ENCODE measurements at places on chromosomes 6 and 20.

DNA sequence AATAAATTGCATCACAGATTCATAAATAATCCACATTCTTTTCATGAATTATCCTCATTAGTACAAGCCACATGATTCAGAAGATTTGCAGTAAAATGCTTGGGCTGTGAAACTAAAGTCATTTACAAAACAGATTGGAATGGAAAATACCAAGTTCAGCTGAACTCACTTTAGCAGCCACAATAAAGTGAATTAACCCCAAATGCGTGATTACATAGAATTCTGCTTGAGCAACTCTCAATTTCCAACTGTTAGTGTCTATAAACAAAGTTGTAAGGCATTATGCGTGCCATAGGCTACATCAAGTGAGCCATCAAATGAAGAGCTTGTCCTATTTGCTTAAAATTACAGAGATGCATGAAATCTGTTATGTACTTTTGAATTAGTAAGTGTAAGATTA is 60.4 kb upstream of the GFRAL start:
- DNase-seq: no peak

DNA sequence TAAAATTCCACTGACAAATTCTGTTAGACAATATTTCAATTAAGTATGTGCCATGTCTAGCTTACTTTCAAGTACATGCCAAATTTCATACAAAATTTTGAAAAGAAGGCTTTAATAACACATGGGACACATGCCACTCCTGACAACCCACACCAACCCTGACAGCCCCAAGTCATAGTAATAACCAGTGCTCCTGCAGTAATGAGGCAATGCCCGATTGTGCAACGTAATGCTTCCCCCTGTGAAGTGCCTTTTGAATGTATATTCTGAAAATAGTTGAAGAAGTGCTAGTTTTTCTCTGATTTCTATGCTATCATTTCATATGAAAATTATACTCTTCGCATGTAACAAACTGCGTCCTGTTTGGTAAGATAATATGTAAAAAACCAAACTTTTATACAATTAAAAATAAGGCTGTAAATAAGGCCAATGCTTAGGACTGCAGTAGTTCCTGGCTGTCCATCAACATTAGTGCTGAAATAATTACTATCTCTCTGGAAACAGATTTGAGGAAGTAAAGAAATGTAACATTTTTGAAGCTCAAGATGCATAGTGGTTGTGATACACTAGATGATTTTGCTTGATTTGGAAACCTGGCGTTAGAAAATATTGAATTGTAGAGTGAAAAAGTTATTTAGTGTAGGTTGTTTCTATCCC is 125.8 kb upstream of the BCLAF1 start:
- no peak for DNase-seq

DNA sequence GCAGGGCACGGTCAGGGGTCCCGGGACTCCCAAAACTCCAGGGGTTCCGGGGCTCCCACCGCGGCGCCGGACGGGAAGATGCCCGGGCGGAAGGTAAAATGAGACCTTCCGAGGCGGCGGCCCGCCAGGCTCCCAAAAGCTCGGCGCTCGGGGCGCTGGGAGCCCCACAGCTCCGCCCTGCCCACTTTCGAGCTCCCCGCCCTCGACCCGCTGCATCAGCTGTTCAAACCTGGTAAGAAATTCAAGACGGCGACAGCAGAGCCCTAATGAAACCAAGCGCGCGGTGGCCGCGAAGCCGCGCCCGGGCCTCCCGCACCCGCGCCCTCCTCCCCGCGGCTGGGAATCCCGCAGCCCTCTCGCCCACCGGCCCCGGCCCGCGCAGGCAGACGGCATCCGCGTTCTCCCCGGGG is 369 bp downstream of the SLC4A11 start:
- DNase-seq: no peak

DNA sequence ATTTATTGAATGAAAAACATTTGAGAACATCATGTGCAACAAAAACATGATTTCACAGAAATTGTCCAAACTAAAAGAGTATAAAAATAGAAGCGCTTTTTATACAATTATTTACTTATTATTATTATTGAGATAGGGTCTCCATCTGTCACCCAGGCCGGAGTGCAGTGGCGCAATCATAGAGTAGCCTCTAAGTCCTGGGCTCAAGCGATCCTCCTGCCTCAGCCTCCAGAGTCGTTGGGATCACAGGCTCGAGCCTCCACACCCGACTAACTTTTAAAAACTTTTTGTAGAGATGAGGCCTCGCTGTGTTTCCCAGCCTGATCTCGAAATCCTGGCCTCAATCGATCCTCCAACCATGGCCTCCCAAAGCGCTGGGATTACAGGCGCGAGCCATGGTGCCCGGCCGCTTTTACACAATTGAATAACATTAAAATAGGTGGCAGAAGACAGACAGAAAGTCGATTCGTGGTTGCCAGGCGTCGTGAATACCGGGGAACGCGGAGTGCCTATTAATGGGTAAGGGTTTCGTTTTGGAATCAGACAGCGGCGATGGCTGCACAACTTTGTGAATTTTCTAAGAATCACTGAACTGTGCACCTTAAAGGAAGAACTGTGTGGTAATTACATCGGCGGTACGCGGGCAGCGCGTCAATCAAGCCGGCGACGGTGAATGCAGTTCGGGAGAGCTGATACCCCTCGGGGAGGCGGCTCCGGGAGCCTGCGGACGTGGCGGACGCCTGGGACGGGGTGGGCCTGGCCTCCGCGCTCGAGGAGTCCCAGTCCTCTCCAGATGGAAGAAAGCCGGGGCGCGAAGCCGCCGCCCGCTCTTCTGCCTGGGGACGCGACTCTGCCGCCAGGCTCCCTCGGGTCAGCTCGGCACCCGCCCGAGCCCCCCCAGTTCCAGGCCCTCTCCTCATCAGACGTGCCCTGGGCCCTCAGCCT is 807 bp downstream of the TBC1D20 start:
- DNase-seq: peak; percentile 16

DNA sequence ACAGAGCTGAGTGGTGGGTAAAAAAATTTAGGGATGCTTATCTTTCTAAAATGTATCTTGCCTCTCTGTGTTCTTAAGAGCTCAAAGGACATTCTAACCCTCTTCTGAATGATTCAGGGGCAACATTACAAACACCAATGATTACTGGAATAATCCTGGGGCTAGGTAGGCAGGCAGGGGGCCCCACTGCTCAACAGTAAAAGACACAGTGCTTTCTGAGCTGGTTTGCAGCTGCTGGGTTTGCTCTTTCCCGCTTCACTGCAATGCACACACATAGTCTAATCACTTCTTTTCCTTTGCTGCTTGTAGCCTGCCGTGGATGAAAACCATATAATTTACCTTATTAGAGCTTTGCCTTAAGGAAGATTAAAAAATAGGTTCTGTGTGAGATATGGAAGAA is 23.9 kb downstream of the CLDN20 start:
- DNase-seq: no peak

GRCh38 chr6:56148488-56149186 is 98.7 kb downstream of the COL21A1 start:
- DNase-seq: no peak

DNA sequence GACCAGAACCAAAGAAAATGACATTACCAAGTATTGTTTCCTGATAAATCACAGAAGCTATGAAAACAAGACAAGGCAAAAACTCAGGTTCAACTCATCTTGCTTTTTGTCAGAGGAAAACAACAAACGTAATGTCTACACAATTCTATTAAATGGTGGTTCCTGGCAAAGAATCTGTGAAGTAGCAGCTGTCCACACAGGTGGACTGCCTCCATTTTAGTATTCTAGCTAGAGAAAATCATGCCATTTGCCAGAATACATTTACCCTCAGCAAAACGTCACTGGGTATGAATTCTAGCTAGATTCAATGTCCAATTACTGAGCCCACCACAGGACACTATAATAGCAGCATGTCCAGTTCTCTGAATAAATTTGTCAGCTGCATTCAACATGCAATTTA is 125.4 kb downstream of the ADGRB3 start:
- DNase-seq: no peak

- DNase-seq: no peak
Observed at GRCh38 chr20:10313701-10314100, 95.1 kb downstream of the SNAP25 start.

- no peak for DNase-seq
Observed at GRCh38 chr6:160054271-160054670, 67.3 kb upstream of the SLC22A1 start.

- DNase-seq: peak; percentile 13
Observed at GRCh38 chr6:43924222-43924702, 154.3 kb downstream of the VEGFA start.

GRCh38 chr20:1808101-1808500 is 87.1 kb upstream of the SIRPA start:
- no peak for DNase-seq

DNA sequence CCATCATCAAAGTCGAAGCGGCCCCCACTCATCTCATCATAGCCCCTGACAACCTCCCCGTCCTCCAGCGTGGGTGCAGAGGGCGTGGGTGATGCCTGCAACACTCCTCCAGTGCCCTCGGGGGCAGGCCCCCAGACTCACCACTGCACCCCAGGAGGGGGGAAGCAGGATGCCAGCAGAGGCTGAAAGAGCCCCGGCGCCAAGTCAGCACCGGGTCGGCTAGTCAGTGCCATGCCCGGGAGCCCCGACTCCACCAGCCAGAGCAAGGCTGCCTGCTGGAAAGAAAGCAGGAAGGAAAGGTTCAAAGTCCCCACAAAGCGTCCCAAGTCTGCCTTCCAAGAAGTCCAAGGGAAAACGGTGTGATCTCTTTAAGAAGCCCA is 324 bp downstream of the JPH2 start:
- DNase-seq: no peak

All from stimulated activated CD8-positive, alpha-beta memory T cell treated with anti-CD3 and anti-CD28 coated beads, Interleukin-7, amount 100 ng/mL, for 24 hours (primary cell).